ENCODE measurements at places on chromosomes 6 and 20.

DNA sequence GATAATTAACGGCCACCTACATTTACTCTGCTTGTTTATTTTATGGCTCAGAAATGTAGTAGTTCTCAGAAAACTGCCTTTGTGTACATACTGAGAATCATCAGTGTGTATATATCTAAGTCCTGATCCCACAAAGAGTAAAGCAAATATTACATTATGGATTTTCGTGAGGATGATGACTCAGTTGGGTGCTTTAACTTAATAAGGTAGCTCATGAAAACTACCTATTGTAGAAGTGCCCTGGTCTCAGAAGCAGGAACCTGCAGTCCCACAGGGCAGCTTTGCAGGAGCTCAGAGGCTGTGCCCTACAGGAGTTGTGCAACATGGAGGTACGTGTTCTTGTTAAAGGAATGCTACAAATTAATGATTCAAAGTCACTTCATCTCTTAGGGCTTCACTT is 108.2 kb downstream of the PLG start:
- DNase-seq, result no peak

GRCh38 chr6:34082864-34083626 is 62.8 kb downstream of the GRM4 start:
- DNase-seq, result no peak

- DNase-seq, result no peak
These were observed 39.0 kb downstream of the BCKDHB start for GRCh38 chr6:80145509-80145908.

- no peak for DNase-seq
These were observed 173.3 kb upstream of the RSPO3 start for GRCh38 chr6:126945150-126945685.

DNA sequence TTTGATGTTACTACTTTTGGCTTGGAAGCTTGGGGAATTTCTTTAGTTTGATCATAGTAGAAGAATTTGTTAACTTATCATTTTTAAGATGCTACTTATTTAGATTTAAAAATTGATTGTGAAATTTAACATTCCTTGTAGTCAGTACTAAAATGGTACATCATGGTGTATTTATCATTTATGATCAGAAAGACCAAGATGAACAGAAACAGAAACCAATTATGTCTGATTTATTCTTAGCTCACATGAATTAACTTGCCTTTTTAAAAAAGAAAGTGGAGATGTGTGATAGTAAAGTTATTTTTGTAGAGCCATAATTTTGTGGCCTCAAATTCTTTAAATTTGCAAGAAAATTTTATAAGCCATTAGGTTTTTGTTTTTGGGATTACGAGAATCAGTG is 77.6 kb downstream of the LIN28B start:
- DNase-seq, result no peak

- DNase-seq, result no peak
These were observed 127.9 kb upstream of the MLIP start for GRCh38 chr6:53983301-53983700.

- no peak for DNase-seq
These were observed 225.4 kb downstream of the FRK start for GRCh38 chr6:115835314-115835713.

GRCh38 chr6:509676-510075 is 118.1 kb downstream of the IRF4 start:
- DNase-seq, result no peak

DNA sequence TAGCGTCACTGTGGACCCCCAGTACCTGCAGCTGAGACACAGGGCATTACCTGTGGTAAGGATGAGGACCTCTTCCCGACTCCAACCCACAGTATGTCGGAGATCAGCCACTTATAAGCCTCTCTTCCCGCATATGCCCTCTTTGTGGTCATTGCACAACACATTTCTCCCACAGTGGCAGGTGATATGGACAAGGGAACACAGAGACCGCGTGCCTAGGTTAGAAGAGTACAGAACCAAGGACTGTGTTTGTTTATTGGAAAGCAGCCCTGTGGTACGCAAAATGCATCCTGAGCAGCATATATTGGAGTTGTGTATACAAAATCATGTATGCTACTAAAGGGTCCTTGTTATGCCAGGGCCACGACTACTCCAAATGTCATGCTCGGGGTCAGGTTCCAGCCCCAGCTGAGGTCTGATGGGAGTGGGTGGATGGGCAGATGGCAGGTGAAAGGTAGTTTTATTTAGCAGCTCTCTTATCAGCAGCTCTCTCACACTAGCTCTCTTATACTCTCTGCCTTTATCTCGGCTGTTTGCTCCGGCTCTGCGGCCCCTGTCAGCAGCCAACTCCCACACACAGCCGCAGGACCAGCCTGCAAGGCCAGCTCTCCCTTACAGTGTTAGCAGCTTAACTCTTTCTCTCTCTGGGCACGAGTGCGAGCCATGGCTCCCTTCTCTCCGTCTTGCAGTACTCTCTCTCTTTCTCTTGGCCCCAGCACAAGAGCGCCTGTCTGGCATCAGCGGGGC is 569.0 kb downstream of the KIF16B start:
- no peak for DNase-seq

GRCh38 chr6:168028181-168028580 is 30.7 kb downstream of the KIF25 start:
- DNase-seq, result no peak

DNA sequence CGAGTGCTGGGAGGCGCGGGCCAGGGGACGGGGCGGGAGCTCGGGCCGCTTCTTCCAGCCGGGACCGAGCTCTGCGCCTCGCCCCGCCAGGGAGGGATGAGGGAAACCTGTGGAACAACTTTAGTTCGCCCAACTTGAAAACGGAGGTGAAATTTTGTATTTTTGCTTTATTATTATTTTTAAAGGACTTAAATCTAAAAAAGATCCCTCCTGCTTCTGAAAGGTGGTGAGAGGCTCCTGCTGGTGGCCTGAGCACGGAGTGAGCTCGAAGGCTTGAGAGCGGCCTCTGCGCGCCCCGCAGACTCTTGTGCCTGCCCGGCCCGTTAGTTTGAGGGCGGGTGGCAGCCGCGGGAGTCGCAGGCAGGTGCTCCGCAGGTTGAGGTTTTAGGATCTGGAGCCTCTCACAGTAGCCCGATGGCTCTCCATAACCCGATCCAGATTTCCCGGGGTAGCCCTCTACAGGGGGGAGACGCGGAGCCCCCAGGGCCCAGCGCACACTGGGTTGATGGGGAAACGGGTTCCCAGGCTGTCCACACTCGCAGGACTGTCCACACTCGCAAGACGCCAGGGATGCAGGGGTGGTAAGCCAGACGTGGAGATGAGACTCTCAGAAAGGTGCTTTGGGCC is 46.2 kb upstream of the SUPT3H start:
- no peak for DNase-seq

GRCh38 chr6:35600659-35601125 is 88.0 kb upstream of the TULP1 start:
- DNase-seq, result no peak

- DNase-seq, result no peak
These were observed 5.9 kb downstream of the TUBB1 start for GRCh38 chr20:59025086-59025485.

GRCh38 chr20:24160563-24161281 is 172.1 kb upstream of the GGTLC1 start:
- DNase-seq, result no peak

GRCh38 chr6:4349931-4350330 is 214.6 kb upstream of the ECI2 start:
- no peak for DNase-seq

GRCh38 chr20:57941604-57942381 is 232.0 kb upstream of the PMEPA1 start:
- DNase-seq, result no peak

DNA sequence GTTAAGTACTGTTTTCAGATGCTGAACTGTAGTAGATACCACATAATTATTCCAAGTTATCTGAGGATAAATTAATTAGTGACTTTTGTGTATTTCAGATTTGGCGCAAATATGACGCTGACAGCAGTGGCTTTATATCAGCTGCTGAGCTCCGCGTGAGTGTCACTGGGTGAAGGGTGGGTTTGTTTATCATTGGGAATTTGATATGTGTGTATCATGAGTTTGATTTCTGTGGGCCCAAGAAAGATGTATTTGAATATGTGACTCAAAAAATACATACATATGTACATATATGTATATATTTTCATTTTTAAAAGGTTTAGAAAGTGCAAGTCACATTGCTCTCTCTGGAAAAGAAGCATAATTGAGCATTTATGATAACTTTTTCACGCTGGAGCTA is 17.4 kb downstream of the SCGN start:
- no peak for DNase-seq
